ENCODE measurements at places on chromosomes 7 and 10.

DNA sequence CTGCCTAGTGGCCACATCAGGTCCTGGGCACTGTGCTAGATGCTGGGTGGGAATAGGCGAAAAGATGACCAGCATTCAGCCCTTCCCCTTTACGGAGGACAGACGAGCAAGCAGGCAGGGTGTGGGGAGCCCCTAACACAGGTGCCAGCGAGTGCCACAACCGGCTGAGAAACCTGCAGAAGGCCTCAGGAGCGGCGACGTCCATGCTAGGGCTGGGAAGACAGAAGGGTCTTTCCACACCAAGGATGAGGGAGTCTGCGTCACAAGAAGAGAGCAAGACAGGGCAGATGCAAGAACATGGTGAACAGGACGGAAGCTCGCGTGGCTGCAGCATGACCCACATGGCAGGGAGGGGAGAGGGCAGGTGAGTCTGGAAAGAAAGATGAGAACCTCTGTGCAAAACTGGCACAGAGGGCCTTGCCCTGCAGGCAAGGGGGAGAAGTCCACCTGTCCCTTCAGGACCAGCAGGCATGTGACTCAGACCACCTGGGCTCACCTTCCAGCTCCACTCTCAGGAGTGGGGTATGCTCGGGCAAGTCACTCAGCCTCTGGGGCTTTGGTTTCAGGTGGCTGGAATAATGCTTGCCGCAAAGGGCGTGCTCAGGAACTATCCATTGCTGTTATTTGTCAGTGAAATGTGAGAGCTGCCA lies 36.6 kb downstream of the KCNH2 start:
- no peak for DNase-seq

- no peak for DNase-seq
Observed at GRCh38 chr7:13948019-13948801, 41.3 kb downstream of the ETV1 start.

DNA sequence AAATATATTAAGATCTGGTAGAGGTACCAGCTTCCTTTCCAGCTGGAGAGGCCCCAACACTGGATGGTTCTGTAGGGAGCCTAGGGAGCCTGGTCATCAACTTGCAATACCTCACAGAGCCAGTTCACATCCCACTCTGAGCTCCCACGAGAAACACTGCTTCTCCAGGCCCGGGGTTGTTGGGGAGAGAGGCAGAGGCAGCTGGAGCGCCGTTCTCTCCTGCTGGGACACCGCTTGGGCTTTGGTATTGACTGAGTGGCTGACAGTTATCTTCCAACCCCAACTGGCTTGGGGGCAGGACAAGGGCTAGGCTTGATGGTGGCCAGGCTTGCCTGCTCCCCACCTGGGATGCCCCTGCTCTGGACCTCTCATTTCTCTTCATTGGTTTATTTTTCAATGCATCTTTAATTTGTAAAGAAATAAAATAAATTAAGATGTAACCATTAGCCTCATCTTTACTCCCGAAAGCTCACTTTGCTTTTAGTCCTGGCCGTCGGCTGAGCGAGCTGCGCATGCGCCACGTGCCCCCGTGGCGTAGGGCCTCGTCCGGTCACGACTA lies 10.0 kb upstream of the CHCHD1 start:
- peak; percentile 62 for DNase-seq

DNA sequence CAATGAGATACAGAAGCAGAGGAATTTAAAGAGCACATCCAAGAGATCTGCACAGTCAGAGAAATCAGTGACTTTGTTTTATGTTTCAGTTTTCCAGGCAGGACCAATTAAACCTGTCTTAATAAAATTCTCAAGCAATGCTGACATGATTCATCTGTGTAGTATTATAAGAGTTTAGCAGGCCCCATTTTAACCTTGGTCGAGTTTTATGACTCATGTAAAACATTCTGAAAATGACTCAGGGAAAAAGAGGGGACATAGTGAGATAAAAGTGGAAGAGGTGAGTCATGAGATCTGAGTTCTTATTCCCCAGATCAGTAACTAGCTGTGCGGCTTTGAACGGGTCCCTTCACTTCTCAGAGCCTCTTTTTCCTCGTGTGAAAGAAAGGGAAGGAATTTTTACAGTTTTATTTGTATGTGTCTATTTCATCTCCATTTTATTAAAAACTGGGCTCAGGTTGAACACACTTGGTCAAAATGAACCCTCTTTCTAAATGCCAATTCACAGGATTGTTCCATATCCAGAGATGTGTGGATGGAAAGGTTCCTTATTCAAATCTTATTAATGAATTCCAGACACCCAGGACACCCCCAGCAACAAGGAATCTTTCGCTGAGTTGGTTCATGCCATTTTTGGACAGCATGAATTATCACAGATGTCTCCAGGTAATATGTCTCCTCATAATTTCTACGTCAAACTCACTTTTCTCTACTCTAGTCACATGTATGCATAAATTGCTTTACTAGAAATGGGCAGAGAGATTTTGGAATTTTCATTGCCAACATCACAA lies 143.2 kb downstream of the JAZF1 start:
- DNase-seq = no peak

DNA sequence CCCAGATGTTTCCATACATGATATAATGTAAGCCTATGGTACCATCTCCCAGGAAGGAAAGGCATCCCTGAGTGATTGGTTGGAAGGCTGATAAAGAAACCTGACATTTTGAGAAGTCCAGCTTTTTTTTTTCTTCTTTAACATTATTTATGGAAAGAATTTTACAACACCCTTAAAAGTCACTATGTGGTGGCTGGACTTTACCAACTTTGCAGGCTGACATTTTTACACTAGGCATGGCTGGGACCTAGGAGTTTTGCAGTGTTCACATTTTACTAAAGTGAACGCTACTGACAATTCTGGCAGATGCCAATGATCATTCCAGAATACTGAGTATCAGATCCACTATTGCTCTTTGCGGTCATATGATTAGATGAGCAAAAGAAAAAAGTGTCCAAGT lies 239.9 kb downstream of the GLI3 start:
- no peak for DNase-seq

DNA sequence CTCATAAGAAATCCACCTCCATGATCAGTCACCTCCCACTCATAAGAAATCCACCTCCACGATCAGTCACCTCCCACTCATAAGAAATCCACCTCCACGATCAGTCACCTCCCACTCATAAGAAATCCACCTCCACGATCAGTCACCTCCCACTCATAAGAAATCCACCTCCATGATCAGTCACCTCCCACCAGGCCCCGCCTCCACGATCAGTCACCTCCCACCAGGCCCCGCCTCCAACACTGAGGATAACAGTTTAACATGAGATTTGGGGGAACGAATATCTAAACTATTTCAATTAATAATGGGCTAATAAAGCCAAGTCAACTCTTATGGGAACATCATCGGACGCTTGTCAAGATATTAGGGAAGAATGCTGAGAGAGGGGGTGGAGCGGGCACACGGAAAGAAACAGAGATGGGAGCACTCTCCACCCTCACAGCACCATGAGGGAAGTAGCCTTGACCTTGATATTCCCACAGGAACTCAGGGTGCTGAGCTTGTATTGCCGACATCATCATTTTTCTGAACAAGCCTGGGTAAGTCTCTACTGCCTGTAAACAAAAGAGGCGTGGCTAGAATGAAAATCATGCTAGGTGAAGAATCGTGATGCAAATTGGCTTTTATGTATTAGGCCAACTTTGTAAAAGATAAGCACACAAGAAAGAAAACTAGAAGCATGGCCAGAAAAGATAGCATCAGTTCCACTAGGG lies 303.5 kb upstream of the KLF6 start:
- DNase-seq = no peak

DNA sequence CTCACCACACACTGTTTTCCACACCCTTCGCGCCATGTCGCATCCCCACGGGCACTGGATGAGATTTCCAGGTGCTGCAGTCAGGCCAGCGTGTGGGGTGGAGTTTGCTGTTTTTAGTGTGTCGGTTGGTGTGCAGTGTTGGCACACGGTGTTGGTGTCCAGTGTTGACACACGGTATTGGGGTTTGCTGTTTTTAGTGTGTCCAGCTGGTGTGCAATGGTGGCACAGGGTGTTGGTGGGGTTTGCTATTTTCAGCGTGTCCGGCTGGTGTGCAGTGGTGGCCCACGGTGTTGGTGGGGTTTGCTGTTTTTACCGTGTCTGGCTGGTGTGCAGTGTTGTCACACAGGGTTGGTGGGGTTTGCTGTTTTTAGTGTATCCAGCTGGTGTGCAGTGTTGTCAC lies 20.1 kb upstream of the PRKAR1B start:
- DNase-seq = no peak

DNA sequence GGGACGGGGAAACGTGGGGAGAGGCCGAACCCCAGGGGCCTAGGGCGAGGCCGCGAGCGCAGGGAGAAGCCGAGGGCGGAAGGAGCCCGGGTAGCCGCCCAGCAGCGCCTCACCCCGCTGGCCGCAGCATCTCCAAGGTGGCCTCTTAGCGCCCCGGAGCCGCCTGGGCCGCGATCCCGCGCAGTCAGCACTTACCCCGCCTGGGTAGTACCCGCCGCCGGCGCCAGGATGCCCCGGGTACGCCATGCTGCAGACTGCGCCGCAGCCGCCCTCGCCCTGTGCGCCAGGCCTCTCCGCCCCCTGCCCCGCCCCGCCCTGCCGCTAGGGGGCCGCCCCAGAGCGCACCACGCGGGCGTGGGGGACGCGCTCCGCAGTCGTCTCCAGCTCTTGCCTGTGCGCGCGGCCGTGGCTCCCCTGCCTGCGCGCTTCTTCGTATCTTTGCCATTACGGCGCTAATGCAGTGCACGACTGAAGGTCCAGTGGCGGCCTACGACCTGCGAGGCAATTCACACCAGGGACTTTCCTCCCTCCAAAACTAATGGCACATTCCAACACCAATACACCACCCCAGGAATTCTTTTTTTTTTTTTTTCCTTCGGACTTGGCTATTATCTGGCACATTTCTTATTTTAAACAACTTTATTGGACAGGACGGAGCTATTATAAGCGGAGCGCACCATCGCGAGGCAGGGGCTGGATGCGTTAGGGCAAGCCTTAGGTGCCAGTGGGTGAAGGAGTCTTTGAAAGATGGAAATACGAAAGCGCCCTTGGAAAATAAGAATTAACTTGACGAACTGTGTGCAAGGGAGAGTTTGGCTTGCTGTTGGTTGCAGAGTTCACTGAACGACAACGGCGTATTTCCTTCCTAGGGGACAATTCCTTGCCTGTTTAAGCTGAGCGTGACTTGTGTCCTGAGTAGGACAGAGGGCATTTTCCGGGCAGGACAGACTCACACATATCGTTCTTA lies at the start of gene SRI:
TSS of gene SRI (minus strand) at position 258 of the 967 bp plus-strand sequence. CDS start at position 246, 12 bp downstream.
- DNase-seq = peak; percentile 78

GRCh38 chr10:104450954-104451353 lies 97.3 kb downstream of the CFAP58 start:
- no peak for DNase-seq

DNA sequence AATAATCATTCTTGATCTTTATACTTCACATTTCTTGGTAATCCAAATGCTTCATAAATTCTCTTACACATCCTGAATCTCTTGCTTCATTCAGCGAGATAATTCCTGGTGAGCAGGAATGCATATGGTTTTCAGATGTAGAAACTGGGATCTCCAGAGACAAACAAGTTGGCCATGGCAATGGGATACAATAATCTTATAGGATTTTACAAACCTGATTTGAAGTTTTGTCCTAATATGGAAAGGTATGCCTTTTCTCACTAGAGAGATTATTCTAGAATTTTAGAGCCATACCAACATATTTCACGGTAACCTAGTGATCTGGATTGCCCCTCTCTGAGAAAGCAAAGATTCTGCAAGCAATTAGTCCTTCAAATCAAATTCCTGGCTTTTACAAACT lies 13.1 kb upstream of the TRDMT1 start:
- DNase-seq = no peak

DNA sequence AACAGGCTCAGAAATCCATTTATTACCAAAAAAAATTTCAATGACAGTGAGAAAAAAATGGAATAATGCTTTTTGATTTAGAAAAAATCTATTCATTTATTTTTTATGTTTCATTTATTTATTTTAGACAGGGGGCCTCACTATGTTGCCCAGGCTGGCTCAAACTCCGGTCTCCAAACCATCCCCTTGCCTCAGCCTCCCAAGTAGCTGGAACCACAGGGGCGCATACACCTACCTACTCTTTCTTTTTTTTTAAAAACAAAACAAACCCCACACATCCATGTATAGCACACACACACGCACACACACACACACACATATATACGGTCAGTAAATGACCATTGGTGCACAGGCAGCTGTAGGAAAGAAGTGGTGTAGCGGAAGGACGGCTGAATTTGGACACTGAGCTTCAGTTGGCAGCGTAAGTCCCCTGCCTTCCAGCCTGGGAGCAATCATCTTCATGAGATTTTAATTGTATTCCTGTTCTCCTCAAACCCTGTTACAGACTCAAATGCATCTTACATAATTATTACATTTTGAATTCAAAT lies 28.8 kb downstream of the ARL4A start:
- no peak for DNase-seq

DNA sequence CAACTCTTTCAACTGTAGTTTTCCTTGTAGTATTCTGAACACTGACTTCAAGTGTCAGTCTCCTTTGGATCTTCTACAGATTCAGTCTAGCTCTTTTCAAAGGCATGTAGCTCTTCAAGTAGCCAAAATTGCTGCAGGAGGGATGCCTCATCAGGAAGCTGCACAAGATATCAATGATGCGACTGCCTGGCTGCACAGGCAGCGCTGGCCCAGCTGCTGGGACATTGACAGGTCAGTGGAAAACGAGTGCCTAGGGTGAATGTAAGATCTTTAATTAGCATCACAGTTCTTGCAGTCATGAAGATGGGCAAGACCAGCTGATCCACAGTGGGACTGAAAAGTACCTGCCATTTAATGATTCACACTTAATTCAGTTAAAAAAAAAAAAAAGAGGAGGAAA lies 167.6 kb downstream of the ANK3 start:
- no peak for DNase-seq

GRCh38 chr7:108736221-108736891 lies 166.7 kb downstream of the DNAJB9 start:
- DNase-seq = no peak

GRCh38 chr7:55104712-55105433 lies 86.1 kb downstream of the EGFR start:
- no peak for DNase-seq

DNA sequence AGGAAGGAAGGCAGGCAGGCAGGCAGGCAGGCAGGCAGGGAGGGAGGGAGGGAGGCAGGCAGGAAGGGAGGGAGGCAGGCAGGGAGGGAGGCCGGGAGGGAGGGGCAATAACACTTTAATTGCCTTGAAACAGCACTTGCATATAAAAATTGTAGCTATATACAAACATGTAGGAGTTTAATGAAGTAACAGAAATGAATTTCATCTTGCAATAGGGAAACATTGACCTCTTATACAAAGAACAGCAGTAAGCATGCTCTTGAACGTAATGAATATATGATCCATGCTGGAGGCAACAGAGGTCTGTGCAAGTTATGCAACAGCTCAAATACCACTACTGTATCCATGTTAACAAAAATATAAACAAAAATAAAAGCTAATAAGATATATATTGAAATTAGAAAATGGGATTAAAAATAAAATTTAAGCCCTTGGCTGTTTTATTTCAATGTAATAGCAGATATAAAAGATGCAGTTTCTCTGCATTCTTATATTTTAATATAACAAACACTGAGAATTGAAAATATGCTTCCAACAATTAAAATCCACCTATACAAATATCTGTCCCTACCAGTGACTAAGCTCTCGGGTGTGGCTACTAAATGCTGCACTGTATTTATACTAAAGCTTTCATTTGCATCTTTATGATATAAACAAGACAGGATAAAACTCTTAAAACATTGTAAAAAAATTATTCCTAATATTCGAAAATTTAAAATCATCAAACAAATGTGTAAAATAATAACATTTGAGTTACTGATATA lies 50.3 kb downstream of the CACNA2D1 start:
- no peak for DNase-seq

All from stimulated activated CD8-positive, alpha-beta memory T cell treated with anti-CD3 and anti-CD28 coated beads, Interleukin-4, amount 100 ng/mL, for 1 hour (primary cell).